Ascending aorta (tissue), 2 donors: ENCODE measurements at places on chromosomes 6 and 20.
A peak's percentile ranks its signal among the peaks of the same experiment; 100 is the strongest.

DNA sequence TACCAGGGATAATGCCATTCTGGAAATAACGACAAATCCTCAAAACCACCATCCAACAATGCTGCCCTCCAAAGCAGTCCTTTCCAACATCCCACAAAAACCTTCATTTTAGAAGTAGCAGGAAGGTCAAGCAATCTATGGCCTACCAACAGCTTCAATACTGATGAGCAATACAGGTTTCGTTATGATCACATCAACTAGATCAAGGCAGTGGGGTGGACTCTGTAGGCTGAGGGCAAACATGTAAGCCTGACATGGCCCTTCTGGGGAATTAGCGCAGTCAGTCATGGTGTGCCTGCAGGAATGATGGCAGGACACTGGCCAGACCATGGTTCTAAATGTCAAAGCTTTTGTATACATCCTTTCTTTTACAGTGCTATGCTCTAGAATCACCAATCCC lies 41.7 kb downstream of the EZR start:
- no peak for DNase-seq

- no peak for DNase-seq
These were observed 205.4 kb upstream of the CST7 start for GRCh38 chr20:24743641-24744040.

- no peak for DNase-seq
These were observed 99.0 kb upstream of the TNFAIP3 start for GRCh38 chr6:137767911-137768690.

DNA sequence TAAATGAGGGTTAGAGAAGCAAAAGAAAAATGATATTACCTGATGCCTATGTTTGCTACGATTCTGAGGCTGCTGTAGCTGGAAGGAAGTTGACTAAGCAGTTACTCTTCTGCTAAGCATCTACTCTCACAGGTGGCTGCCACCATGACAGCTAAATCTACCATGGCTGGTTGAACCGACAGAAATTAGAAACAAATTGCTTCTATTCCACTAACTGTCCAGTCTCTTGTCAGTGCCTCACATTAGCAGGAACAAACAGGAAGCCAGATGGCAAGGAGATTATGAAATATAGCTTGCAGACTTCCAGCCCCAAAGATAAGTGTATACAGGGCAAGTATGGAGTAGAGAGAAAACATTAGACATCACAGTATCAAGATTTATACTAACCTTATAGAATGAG lies 59.4 kb upstream of the TMEM200A start:
- no peak for DNase-seq

- no peak for DNase-seq
These were observed 10.7 kb upstream of the PLEKHG1 start for GRCh38 chr6:150588888-150589499.

DNA sequence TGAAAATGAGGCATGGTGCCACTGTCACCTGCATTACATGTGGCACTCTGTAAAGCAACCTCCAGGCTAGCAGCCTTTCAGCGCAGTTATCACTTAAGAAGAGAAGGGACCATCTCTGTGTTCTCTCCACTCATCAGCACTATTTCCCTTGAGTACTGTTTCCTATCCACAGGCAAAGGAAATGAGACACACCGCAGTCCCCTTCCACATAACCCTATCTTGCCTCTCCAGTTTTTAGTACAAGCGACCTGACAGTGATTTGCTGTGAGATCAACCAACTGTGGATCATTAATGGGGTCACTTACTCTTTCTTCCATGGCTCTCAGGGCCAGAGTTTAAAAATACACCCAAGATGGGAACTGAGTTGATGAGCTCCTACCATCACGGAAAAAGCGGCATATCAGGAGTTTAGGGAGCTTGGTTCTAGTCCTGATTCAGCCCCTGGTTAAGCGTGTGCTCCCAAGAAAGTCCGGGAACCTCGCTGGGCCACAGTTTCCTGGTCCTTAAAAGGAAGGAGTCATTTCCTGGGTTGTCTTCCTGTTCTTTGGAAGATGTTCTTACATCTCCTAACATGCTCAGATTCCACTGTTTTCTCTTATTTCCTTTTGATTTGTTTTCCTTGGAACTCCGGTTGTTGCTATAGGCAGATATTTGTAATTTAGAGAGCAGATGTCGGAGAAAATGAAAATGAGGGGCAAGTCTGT lies 27.3 kb downstream of the PRDM1 start:
- no peak for DNase-seq

DNA sequence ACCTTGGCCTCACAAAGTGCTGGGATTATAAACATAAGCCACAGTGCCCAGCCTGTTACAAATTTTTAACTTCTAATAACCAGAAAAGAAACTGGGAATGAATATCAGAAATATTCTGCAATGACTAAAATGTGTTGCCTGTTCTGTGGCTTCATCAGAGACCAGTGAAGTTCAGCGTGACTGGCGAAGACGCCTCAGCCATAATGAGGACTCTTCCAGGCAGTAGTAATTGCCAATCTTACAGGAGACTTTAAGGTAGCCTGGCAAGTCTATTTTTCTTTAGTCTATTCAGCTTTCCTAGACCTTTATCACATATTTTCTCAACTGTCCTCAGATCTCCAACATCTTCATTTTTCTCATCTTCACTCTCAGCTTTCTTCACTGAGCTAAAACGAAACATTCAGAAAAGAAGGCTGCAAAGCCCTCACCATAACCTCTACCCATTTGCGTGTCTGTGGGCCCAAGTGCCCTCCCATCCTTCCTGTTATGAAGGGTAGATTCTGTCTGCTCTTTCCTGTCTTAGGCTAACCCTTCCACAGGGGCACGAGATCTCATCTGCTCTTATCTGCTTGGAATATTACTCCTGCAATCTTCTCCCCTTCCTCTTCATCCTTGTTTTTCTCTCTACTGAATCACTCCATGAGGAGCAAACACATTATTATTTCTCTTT lies 42.0 kb upstream of the OLIG3 start:
- DNase-seq: no peak

DNA sequence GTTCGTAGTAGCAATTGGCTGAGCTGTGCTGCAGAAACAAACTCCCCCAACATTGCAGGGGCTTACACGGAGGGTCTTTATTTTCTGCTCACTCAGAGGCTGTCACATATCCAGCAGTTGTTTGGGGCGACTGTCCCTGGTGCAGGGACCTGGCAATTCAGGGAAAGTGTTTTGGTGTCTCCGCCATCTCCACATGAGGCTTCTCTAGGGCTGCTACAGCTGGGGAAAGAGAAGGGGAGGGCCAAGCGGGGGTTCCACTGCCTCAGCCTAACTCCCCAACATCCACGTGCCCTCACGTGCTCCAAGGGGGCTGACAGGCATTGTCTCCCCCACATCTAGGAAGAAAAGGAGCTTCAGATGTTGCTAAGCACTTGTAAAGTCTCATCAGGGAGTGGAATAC lies 61.3 kb upstream of the NXT1 start:
- DNase-seq: no peak

- no peak for DNase-seq
These were observed 12.9 kb upstream of the ZNF343 start for GRCh38 chr20:2521369-2522305.

DNA sequence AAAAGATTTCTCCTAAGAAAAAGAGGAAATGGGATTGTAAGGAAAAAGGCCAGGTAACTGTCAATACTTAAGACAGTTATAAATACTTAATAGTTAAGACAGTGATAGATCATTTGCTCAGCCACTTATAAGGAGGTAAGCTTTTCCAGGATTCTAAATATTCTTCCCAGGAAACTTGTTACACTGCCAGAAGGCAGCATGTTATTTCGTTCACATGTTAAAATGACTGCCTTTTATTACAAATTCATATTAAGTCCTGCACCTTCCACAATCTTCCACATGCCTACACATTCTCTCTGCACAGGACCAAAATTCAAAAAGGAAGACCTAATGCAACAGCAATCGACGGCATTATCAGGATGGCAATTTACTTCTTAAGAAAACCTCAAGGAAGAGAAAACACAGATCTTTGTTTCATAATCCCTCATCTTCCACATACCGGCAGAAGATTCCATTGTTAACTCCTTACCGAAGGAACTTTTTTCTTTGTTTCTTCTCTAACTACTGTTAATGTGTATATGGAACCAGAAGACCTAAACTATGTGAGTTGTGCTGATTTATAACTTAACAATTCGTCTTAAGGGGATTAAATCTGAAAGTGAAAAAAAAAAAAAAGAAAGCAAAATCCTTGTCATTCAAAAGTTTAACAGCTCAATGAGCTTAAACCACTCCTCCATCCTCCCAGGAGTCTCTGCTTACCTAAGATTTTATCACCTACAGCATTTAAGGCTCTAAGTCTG lies 799 bp downstream of the TAAR2 start:
- no peak for DNase-seq

DNA sequence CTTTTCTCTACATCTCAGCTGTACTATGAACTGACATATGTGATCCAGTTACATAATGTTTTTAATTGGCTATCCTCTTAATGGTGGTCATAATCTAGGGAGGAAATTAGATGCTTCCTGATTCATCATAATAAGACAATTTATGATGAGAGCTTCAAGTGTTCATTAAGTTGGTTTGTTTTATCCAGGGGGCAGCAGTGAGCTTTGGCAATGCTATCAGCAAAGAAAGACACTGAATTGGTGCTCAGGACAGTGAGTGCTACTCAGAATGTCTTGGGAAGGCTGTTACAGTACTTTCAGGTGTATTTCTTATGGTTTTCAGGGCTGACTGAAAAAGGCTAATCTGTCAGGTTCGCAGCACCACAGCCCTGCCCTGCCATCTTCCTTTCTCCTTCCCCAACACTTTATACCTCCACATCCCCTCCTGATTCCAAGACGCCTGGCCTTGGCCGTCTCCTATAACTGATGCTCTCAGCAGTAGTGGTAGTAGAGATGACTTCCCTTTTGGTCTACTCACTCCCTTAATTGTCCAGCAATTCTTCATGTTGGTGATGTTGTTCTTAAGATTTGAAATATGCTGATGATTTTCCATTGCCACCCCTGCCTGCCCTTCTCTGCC lies 67.0 kb upstream of the TNFAIP3 start:
- DNase-seq: no peak

GRCh38 chr20:59032023-59032712 lies at the start of gene ATP5F1E:
TSS of gene ATP5F1E (minus strand) at chr20:59032335. CDS start at chr20:59032251, 84 bp downstream.
- peak; percentile 98 for DNase-seq

GRCh38 chr6:104404377-104404776 lies 455.3 kb downstream of the HACE1 start:
- DNase-seq: no peak

GRCh38 chr6:152301021-152301764 lies 336.0 kb downstream of the SYNE1 start:
- DNase-seq: no peak

- no peak for DNase-seq
These were observed 117.8 kb upstream of the SIRPA start for GRCh38 chr20:1777476-1777820.

DNA sequence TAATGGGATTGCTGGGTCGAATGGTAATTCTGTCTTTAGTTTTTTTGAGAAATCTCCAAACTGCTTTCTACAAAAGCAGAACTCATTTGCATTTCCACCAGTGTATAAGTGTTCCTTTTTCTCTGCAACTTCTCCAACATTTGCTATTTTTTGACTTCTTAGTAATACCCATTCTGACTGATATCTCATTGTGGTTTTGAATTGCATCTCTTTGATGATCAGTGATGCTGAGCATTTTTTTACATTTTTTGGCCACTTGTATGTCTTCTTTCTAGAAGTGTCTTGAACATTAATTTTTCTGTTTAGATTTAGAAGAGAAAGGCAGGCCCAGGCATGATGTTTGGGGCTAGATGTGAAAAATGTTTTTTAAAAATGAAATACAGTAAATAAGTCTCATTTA lies 553.1 kb upstream of the MAN1A1 start:
- no peak for DNase-seq

- no peak for DNase-seq
These were observed 55.0 kb upstream of the TCF21 start for GRCh38 chr6:133833949-133834359.

GRCh38 chr20:11003341-11003740 lies 329.5 kb upstream of the JAG1 start:
- no peak for DNase-seq

- no peak for DNase-seq
These were observed 145.2 kb downstream of the DOK5 start for GRCh38 chr20:54620611-54621010.

GRCh38 chr20:56518721-56519398 lies 5.7 kb upstream of the FAM209A start:
- DNase-seq: no peak

DNA sequence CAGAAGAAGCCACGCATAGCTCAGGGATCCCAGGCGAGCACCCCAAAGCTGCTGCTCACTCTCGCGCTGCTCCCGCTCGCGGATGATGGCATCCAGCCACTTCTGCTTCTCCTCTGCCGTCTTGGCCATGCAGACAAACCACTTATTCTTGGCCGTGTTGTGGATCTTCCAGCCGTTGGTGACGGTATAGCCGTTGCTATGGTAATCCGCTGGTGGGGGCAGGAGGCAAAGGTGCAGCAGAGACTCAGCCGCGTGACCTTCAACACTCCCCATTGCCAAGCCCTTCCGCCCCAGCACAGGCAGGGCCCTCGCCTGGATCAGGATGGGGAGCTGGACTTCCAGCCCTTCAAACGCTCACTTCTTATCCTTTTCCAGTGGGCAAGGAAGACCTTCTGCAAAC lies 136.9 kb downstream of the PREX1 start:
- DNase-seq: no peak

- no peak for DNase-seq
These were observed 3.6 kb upstream of the DSN1 start for GRCh38 chr20:36777167-36777566.

GRCh38 chr6:111750753-111751673 lies 122.2 kb downstream of the FYN start:
- no peak for DNase-seq

DNA sequence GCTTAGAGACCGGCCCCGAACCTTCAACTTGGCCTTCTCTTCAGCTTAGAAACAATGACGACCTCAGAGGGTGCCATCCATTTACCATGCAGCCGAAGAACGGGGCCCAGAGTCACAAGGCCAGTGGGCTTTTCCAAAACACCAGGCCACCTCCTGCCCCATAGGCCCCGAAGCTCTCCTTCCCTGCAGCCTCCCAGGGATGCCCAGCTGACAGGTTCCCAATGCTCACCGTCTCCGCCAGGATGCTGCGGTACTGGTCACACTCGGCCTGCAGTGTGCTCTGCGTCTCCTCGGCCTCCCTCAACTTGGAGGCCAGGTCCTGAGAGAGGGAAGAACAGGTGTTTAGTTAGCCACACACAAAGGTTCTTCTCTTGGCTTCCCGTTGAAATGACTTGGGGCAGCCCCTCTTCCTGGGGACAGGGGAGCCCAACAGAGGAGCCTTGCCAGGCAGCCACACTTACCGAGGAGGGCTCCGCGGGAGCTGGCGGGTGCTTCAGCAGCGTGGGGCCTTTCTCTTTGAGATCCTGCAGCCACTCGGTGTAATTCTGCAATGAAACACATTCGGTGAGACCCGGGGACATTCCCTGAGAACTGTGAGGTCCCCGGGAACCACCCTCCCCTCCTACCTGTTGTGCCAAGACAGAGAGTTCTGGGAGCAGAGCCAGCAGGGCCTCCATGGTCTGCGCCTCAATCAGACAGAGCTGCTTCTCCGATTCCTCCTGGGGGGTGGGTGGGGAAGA lies 51.5 kb downstream of the DSTN start:
- no peak for DNase-seq

- DNase-seq: no peak
These were observed 1.5 kb downstream of the EMILIN3 start for GRCh38 chr20:41364967-41365765.
